ENCODE measurements at places on chromosomes 5 and 9. TPM values are rescaled to one million over a fixed set of nuclear protein-coding genes. Genes with fewer than 3 reads are reported as not detected.

Gene INSL4
- not detected for total RNA-seq

Gene CCL28
- 1.2 TPM for total RNA-seq

Gene MELK
- total RNA-seq = 1.1 TPM

Gene CARTPT
- not detected for total RNA-seq

Gene KIAA0825
- total RNA-seq = 2.2 TPM

Data from left cardiac atrium (tissue), 4 donors.